ENCODE measurements at places on chromosomes 11 and 22.

- DNase-seq, result no peak
Measured at GRCh38 chr11:129374993-129375750, 476 bp upstream of the BARX2 start.

GRCh38 chr11:86245369-86246292 is 1.1 kb downstream of the EED start:
- DNase-seq, result no peak

DNA sequence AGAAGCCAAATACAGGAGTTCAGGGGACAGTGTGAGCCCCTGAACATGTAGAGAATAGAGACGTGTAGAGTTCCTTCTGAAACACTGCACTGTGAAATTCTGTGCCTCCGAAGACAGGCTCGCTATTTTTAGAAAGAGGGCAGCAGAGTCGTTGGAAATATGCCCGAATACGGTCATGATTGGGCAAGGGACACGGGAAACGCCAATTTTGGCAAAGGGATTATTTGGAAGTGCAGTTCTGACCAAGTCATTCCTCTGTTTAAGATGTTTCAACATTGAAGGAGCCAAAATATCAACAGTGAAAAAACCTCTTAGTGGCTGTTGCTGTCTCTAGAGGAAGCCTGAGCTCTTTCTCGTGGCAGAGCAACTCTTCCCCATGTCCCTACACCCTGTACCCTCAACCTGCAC is 9.5 kb upstream of the CBX6 start:
- no peak for DNase-seq

- no peak for DNase-seq
Measured at GRCh38 chr11:104690241-104690640, 208.0 kb downstream of the CASP12 start.

GRCh38 chr11:30328681-30329080 is 5.8 kb downstream of the ARL14EP start:
- no peak for DNase-seq

DNA sequence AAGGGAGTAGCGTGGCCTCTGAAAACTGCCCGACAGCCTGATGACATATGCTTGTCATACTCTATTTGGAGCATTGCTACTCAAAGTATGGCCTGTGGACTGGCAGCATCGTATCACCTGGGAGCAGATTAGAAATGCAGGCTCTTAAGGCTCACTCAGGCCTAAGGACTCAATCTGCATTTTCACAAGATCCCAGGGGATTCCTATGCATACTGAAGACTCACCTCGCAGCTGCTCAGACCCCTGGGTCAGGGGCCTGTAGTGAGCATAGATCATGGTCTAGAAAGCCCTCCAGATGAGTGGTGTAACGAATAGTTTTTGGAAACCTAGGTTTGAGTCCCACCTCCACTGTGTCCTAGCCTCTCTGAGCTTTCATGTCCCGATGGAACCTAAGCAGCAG is 126.3 kb downstream of the FEZ1 start:
- no peak for DNase-seq

GRCh38 chr22:26573026-26573662 is 16.8 kb downstream of the TPST2 start:
- DNase-seq, result peak; percentile 46

DNA sequence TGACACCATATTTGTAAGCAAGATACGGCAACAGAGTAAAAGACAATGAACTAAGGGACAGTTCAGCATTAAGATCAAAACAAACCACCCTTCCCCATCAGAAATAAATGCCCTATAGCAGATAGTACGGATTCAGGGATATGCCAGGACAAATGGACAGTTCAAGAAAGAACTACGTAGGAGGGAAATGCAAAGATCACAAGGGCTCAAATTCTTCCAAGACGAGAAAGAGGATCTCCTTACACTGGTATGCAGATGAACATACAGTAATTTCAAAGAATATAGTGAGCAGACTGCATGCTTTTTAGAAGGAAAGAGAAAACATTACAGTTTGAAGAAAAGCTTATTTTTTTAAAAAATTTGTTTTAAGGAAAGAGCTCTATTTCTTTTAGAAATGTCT is 124.7 kb upstream of the APOA1 start:
- DNase-seq, result no peak

DNA sequence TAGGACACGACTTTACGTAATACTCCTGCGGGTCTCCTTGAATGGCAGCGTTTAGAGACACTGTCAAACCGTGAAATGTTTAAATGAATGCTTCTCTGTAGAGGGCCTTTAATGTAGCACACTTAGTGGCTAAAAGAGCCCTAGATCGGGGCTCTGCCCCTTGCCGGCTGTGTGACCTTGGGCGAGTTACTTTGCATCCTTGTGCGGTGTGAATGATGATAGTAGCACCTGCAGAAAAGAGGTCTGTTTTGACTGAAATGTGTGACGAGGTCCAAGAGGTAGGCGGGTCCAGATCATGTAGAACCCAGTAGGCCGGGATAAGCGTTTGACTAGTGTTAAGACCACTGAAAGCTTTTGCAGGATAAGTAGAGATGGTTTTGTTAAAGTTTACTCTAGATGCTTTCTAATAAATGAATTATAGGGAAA is 866 bp downstream of the MED17 start:
- DNase-seq, result no peak

- no peak for DNase-seq
Measured at GRCh38 chr11:88709567-88709966, 356.2 kb downstream of the GRM5 start.

- no peak for DNase-seq
Measured at GRCh38 chr11:47987781-47988180, 7.4 kb downstream of the PTPRJ start.

- DNase-seq, result no peak
Measured at GRCh38 chr22:48395201-48395600, 1432.5 kb downstream of the BRD1 start.

DNA sequence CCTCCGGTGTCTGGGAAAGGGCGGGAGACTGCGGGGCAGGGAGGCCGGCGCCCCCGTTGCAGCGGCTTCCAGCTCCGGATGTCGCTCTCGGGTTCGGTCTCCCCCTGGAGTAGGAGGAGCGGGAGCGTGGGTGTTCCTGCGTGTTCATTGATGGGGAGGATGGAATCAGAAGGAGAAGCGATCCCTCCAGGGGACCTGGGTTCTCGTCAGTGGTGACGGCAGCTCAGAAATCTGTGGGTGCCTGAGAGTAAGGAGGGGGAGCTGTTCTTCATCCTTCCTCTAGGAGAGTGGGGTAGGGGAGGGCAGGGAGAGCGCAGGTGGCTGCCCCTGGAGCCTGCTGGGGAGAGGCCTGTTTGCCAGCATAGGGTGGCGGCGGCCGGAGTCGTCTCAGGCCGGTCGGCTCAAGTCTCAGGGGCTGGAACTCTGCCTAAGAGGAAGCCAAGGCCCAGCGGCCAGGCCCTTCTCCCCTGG is 1.1 kb downstream of the UBASH3B start:
- DNase-seq, result no peak

- no peak for DNase-seq
Measured at GRCh38 chr11:22249871-22250270, 57.0 kb downstream of the ANO5 start.

- DNase-seq, result no peak
Measured at GRCh38 chr22:48004038-48004437, 1241.6 kb downstream of the TBC1D22A start.

DNA sequence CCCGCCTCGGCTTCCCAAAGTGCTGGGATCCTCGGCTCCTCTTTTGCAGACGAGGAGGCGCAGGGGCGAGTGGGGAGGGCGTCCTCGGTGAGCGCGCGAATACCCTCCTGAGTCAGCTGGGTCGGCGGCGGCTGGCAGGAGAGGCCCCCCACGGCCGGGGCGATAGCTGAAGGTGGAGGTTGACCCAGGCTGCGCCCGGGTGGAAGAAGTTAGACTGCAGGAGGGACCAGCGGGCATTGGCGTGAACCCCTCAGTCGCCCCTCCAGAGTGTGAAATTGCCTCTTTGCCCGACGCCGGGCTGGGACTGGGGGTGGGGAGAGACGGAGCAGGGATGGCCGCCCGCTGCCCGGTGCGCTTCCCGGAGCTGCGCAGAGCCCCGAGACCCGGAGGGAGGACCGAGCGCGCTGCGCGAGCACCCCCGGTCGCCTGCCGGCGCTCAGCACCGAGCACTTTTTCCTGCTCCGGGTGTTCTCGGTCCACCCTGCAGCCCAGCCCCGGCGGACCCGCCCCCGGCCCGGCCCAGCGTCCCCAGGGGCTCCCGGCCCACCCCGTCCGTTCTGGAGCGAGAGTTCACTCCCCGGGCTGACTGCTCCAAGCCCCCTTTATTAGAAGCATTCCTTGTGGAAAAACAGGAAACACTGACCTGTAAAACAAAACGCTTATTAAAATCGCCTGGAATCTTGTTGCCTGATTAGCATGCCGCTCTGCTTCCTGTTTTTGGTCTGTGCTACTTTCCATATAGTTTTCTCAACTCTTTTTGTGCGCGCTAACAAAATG is 13.7 kb upstream of the CPT1A start:
- peak; percentile 40 for DNase-seq

GRCh38 chr11:86482692-86483091 is 108.0 kb downstream of the CCDC81 start:
- DNase-seq, result no peak

- DNase-seq, result no peak
Measured at GRCh38 chr11:86703987-86704386, 31.6 kb upstream of the ME3 start.

GRCh38 chr11:134575504-134576230 is 163.6 kb upstream of the B3GAT1 start:
- no peak for DNase-seq

- DNase-seq, result no peak
Measured at GRCh38 chr22:19825904-19826618, 28.6 kb downstream of the GNB1L start.

GRCh38 chr22:46976598-46976997 is 214.1 kb downstream of the TBC1D22A start:
- DNase-seq, result no peak

DNA sequence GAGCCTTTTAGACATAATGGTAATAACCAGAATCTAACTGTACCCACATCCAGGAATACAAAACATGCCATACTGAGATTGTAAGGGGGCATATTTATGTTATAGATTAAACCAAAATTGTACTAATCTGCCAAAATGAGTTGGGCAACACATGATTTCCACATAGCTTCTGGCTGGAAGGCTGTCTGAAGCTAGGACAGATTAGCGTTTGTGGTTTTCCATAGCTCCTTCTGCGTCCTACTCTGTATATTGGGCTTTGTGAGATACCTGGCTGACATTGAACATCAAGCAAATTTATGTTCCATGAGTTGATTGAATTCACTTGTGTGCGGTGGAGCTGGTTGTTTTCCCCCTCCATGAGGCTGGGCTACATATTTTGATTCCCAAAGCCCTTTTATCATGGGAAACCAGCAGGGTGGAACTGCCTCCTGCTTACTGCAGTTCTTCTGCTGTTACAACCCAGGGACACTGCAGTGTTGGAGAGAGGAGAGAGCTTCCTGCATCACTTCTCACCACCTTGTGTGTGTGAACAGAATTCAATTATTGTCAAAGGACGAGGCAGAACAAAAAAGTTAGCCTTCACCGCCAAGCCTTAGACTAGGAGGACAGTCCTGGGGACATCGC is 114.9 kb downstream of the C11orf91 start:
- DNase-seq, result no peak

GRCh38 chr11:27945348-27945747 is 162.6 kb downstream of the KIF18A start:
- no peak for DNase-seq
